ENCODE measurements at places on chromosomes 4 and X.

GRCh38 chr4:115334736-115335411, 221.5 kb upstream of the NDST4 start:
- DNase-seq = no peak

DNA sequence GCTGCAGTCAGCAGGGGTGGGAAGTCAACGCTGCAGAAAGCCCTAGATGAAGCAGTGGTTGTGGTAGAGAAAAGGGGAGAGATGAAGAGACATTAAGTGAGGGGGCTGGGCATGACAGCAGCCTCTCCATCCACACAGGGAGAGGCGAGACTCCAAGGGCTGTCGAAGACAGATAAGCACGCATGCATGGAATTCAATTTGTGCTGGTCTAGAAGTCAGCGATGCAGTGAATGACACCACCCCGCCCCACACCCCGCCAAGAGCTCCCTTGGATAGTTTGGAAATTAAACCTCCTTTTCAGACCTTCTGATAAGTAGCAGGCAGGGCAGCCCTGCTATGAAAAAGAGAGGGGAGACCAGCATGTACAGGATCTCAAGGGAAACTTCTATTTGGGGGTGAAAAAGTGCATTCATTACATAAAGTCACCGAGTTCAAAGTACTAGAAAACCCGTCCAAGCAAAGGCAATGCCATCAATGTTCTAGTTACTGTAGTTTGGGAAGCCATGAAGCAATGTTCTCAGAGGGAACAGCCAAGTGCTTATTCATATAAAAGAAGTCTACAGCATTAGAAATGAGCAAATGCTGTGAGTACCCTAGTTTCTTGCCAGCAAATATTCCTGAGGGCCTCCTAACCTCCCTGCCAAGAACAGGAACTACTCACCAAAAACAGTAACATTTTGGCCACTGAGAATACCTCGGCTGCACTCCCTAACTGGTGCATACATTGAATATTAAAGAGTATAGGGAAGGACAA, 152.3 kb upstream of the ANXA10 start:
- DNase-seq = no peak

GRCh38 chrX:19350941-19351384, 7.2 kb downstream of the PDHA1 start:
- no peak for DNase-seq

DNA sequence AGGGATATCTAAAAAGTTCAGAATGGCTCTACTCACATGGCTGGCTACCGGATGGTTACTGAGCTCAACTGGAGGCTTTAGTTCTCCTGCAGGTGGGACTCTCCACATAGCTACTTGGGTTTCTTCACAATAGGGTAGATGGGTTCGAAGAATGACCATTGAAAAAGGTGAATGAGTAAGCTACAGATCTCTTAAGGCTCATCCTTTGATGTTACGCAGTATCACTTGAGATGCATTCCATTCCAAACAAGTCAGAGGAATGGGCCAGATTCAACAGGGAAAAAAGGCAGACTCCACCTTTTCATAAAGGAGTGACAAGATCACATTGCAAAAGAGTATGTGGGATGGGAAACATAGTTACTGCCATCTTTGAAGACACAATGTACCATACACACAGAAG, 52.6 kb downstream of the DDX53 start:
- no peak for DNase-seq

GRCh38 chr4:66376396-66376795, 706.1 kb upstream of the EPHA5 start:
- no peak for DNase-seq
